DMS79 treated with DMSO at 0.1 percent for 48 hours (cell line): ENCODE measurements at places on chromosomes 13 and 19.

DNA sequence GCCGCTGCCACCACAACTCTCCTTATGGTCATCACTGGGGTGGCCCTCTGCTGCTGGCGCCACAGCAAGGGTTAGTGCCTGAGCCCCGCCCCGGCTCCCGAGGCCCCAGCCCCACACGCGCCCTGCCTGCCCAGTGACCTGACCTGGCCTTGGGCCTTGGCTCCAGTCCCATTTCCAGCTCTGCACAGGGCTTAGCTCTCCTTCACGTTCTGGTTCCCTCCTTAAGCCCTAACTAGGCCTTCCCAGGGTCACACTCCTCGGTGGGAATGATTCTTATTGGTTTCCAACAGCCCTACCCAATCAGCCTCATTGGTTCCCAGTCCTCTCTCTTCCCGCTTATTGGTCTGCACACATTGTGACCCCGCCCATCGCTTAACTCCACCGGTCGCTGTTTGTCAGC lies 5.8 kb downstream of the KIRREL2 start:
- no peak for DNase-seq

DNA sequence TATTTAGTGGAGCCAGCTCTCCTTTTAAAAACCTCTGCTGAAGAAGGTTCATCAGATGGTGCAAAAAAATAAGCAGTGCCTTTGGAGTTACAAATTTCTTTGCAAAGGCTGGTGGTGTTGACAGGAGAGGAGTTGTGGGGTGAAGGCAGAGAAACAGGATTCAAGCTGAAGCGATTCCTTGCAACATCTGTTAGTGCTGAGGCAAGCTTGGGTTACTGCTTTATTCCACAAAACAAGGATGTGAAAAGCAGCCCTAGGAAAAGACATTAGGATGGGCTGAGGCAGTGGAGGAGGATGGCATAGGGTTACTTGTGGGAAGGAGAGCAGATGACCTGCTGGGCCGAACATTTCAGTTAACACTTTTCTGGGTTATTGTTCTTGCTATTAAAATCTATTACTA lies 390.7 kb downstream of the DLEU7 start:
- DNase-seq: no peak

DNA sequence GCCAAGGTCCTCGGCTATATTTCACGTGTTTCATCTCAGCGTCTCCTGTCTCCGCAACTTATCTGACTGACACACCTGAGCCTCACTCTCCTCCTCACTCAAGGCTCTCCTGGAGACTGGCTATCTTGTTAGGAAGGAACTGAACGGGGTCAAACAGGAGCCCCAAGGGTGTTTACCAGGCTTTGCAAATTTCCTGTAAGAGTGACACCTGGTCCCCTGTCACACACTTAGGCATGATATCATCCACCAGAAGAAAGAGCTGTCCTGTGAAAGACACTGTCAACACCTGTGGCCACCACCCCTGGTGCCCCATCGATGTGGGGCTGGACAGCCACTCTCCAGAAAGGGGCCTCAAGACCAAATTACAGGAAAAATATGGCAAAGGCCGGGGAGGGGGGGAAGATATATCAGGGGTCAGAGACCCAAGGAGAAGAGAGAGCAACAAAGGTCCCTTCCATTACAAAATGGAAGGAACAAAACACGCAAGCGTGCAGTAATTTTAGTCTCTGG lies 2.9 kb downstream of the CD70 start:
- no peak for DNase-seq

- no peak for DNase-seq
Observed at GRCh38 chr13:99792079-99792921, 179.3 kb downstream of the ZIC5 start.

DNA sequence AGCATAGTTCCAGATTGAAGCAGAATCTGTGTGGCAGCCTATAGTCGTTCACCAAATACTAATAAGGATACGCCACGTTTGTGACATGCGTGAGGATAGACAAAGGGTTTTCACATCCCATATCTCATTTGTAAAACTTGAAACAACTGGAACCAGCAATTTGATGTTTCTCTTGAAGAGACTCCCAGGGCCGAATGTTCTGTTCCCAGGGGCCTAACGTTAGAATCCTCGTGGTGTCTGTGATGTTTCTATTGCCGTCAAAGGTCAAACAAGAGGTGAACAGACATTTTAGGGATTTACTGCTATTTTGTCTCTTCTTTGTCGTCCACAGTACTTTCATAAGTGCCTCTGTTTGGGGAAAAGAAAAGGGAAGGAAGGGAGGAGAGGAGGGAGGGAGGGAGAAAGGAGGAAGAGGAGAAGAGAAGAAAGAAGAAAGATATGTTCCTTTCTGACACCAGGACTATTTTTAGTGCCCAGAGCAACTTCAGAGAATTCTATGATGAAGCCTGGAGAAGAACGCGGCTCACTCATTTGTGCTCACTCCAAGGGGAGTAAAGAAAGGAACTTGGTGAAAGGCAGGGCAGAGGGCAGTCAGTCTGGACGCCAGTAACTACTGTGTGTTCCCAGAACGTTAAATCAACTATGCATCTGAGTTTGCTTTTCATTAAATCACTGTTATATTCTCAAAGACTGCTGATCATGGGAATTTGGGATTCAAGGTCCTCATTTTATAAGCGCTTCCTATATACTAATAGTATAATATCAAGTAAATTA lies 154.5 kb downstream of the DCT start:
- no peak for DNase-seq

GRCh38 chr19:50739132-50739913 lies 16.2 kb downstream of the CLEC11A start:
- no peak for DNase-seq

- no peak for DNase-seq
Observed at GRCh38 chr19:5637971-5638370, 15.1 kb downstream of the SAFB start.
